ENCODE measurements at places on chromosomes 1 and 21. TPM values are rescaled to one million over a fixed set of nuclear protein-coding genes. Genes with fewer than 3 reads are reported as not detected.

- no peak for ATAC-seq
These were observed 18.9 kb downstream of the UBE4B start for GRCh38 chr1:10051656-10052055.

DNA sequence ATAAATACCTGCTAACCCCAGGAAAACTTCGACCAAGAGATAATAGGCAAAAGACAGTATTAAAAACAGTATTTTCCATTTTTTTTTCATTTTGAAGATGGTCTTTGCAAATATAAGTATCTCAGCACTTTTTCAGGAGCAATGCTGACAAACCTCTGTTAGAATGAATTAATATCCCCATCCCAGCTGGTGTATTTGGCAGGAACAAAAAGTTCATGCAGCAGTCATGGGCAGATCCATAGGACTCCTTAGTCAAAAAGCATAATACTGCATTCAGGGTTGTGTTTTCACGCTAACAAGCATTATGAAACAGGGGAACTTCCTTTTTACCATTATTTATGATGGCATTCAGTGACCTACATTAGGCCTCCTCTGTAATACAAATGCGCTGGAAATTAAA, 344.0 kb downstream of the ST6GALNAC3 start:
- ATAC-seq, result no peak

Gene SAMSN1
- not detected for total RNA-seq

DNA sequence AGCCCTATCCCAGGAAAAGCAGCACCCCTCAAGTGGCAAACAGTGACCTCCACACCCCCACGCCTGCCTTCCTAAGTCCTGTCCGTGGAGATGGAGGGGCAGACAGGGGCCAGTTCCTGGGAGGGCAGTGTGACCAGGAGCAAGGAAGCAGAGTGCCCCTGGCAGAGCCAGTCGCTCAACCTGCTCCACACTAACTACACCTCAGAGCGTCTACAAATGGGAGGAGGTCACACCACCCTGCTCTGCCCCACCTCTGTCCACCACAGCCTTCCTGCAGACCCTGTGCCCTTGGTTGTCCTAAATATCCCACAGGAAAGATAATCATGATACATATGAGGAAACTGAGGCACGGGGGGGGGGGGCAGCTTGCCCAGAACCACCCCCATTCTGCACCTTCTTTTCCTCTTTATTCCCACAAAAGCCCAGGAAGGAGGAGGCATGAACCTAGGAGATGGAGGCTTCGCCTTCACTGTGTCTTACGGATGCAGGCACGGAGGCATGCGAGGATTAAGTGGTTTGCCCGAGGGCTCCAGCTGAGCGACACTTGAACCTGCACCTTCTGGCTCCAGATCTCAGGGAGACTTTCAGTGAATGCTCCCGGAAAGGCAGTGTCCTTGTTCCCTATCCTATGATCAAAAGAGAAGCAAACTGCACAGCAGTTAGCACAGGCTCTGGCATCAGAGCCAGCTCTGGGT, 42.7 kb upstream of the SELENON start:
- ATAC-seq, result no peak

DNA sequence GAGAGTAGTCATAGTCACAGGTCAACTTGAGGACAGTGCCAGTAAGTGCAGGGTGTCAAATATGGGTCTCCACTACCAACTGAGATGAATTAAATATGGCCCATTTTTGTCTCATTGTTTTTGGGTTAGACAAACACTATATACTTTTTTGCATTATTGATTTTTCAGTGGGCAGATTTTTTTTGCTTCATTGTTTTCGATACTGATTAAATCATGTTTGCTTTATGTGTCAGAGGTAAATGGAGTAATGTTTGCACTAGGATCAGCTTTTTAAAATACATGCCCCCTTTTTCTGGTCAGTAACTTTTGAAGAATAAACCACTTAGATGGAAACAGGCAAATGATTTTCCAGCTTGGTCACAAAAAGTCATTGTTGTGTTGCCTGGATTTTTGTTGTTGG, 199.0 kb downstream of the USH2A start:
- no peak for ATAC-seq

DNA sequence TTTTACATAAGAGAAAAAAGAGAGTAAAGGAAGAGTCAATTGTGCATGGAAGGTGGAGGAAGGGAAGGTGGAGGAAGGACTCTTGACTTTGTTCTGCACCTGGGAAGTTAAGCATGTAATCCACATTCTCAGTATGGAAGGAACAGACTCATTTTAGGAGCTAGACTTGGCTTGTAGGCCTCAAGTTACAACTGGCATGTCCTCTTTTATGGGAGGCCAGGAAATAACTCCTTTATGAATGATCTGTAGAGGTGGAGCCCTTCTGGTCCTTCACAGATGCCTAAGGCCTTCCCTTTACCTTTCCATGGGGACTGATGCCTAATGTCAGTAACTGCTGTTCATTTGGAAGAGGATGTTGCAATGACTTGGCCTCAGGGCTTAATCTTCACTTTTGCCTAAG, 29.4 kb upstream of the CCSAP start:
- ATAC-seq, result no peak

GRCh38 chr1:154481053-154481452, 21.0 kb upstream of the TDRD10 start:
- ATAC-seq, result no peak

DNA sequence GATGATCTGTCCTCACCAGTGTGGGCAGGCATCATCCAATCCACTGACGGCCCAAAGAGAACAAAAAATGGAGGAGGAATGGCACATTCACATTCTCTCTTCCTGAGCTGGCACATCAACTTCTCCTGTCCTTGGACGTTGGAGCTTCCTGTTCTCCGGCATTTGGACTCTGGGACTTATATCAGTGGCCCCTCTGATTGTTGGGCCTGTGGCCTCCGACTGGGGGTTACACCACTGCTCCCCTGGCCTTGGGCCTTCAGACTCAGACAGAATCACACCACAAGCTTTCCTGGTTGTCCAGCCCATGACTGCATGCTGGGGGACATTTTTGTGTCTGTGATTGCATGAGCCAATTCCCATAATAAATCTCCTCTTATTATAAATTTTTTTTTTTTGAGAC, 20.1 kb downstream of the IFNLR1 start:
- no peak for ATAC-seq

DNA sequence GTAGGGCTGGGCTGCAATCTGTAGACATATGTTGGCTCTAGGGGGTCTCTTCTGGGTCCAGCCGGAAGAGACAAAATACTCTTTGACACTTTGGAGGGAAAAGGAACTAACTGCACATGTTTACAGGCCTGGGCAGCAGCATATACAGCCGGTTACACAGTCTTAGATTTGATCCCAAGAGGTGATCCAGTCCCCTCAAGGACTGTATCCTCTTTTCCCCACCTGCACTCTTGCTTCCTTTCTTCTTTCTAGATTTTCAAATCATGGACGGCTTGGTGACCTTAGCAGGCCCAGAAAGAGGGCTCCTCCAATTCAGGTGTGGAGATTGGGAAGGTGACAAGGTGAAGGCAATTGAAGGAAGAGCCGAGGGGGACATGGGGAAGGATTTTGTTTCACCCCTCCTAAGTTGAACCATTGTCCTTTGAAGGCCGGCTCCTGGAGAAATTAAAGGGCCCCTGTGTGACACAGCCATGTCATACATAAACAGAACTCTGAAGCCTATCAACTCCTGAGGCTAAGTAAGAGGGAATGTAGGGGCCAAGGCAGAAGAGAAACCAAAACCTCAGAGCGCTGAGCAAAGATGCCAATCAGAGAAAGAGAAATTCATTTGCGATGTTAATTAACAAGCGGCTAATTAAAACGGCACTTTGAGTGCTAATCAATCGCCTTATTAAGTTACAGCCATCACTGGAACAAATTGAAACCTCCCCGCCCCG, 5.9 kb upstream of the BARHL2 start:
- no peak for ATAC-seq

Gene TMIGD3
- not detected for total RNA-seq

GRCh38 chr1:248818505-248819374, 7.0 kb downstream of the SH3BP5L start:
- ATAC-seq, result no peak

Measured in motor neuron (in vitro differentiated cells).